ENCODE measurements at places on chromosomes 4 and X.
A peak's percentile ranks its signal among the peaks of the same experiment; 100 is the strongest.

- no peaks in the 10 kb centered on the region for H3K27me3 ChIP-seq
- no peaks in the 10 kb centered on the region for H3K36me3 ChIP-seq
- peak; percentile 85 for DNase-seq
These were observed 8.0 kb downstream of the IGFBP7 start for GRCh38 chr4:57102050-57102624.

DNA sequence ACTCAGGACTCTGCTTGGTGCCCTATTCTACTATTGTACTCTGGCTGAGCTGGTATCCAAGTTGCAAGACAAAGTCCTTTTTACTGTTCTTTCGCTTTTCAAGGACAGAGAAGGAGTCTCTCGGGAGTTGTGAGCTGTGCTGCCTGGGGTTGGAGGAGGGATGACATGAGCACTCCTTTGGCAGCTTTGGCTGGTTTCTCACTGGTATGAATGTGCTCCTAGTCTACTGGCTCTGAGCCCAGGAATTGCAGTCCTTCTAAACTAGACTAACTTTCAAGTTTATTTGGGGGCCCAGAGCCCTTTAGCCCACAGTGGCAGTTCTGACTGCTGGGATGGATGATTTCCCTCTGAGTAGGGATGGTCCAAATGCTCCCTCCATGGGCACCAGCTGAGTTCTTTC lies 997.1 kb downstream of the RAB28 start:
- H3K27ac ChIP-seq, result no peak overlapping the region
- no peaks in the 10 kb centered on the region for H3K4me1 ChIP-seq
- H3K4me3 ChIP-seq, result no peak overlapping the region
- DNase-seq, result no peak
- no peaks in the 10 kb centered on the region for H3K36me3 ChIP-seq

GRCh38 chrX:68998716-68999115 lies 166.5 kb downstream of the PJA1 start:
- H3K4me3 ChIP-seq, result no peak overlapping the region
- no peak for DNase-seq
- no peaks in the 10 kb centered on the region for H3K36me3 ChIP-seq
- H3K27me3 ChIP-seq, result no peaks in the 10 kb centered on the region
- H3K27ac ChIP-seq, result no peak overlapping the region

GRCh38 chr4:78707793-78708192 lies 68.4 kb upstream of the BMP2K start:
- H3K36me3 ChIP-seq, result no peaks in the 10 kb centered on the region
- no peaks in the 10 kb centered on the region for H3K27me3 ChIP-seq
- H3K27ac ChIP-seq, result no peak overlapping the region
- no peaks in the 10 kb centered on the region for H3K4me1 ChIP-seq

GRCh38 chr4:4339504-4340085 lies 47.3 kb upstream of the NSG1 start:
- no peaks in the 10 kb centered on the region for H3K36me3 ChIP-seq
- H3K27me3 ChIP-seq, result no peaks in the 10 kb centered on the region
- no peaks in the 10 kb centered on the region for H3K4me1 ChIP-seq
- DNase-seq, result no peak

- no peaks in the 10 kb centered on the region for H3K4me1 ChIP-seq
- DNase-seq, result no peak
- H3K36me3 ChIP-seq, result no peaks in the 10 kb centered on the region
- H3K4me3 ChIP-seq, result no peak overlapping the region
- H3K27ac ChIP-seq, result no peak overlapping the region
These were observed 52.2 kb downstream of the ANK2 start for GRCh38 chr4:113101669-113102068.

All from ascending aorta (tissue), 2 donors.